ENCODE measurements at places on chromosomes 1 and 21. TPM values are rescaled to one million over a fixed set of nuclear protein-coding genes. Genes with fewer than 3 reads are reported as not detected.

CYYR1 gene
- total RNA-seq: not detected

GRCh38 chr1:231796141-231796540 is 169.6 kb downstream of the DISC1 start:
- no peaks in the 10 kb centered on the region for H3K27me3 ChIP-seq
- H3K4me1 ChIP-seq: no peaks in the 10 kb centered on the region
- H3K27ac ChIP-seq: no peak overlapping the region
- H3K36me3 ChIP-seq: peaks cover 14% of the 10 kb centered on the region
- no peak overlapping the region for H3K4me3 ChIP-seq

SPATA17 gene
- not detected for total RNA-seq

LHX4 gene
- not detected for total RNA-seq

DNA sequence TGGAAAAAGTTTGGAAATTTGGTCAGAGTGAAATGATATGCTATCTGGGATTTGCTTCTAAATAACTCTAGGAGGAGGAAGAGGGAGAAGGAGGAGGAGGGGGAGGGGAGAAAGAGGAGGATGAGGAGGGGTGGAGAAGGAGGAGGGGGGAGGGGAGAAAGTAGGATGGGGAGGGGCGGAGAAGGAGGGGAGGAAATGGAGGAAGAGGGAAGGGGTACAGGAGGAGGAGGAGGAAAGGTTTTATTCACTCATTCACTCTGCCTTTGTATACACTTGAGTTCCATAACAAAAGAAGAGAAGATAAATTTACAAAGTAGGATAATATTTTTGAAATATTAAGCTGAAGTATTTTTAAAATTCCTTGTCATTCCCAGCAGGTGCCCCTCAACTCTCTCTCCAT is 6.3 kb upstream of the VPS26C start:
- H3K4me1 ChIP-seq: peaks cover 4% of the 10 kb centered on the region
- H3K36me3 ChIP-seq: no peaks in the 10 kb centered on the region
- no peak overlapping the region for H3K27ac ChIP-seq
- DNase-seq: no peak

DNA sequence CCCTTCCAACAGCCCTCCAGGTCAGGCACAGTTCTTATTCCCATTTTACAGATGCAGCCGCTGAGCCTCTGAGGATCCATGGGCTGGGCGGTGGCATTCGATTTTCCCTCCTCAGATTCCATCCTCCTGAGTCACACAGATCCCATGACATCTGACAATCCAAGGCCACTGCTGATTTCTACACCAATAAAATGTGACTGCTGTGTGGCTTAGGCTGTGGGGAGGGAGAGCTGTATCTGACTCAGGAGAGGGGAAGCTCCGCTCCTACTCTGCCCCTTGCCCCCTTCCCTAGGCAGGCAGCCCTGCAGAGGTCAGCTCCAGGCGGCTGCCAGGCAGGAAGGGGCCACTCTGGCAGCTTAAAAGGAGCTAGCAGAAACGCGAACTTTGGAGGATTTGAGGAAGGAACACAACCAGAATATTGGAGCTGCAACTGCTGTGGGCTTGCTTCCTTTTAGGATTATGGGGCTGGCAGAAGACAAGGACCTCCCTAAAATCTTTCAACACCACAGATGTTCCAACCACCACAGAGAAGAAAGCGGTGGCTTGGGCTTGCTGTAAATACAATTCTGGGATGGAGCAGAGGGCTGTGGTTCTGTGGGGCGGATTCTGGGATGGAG is 50.0 kb downstream of the MRPL37 start:
- H3K27ac ChIP-seq: no peak overlapping the region
- no peak for DNase-seq
- peaks cover 4% of the 10 kb centered on the region for H3K36me3 ChIP-seq
- H3K4me3 ChIP-seq: no peak overlapping the region
- H3K27me3 ChIP-seq: no peaks in the 10 kb centered on the region
- no peaks in the 10 kb centered on the region for H3K4me1 ChIP-seq

DNA sequence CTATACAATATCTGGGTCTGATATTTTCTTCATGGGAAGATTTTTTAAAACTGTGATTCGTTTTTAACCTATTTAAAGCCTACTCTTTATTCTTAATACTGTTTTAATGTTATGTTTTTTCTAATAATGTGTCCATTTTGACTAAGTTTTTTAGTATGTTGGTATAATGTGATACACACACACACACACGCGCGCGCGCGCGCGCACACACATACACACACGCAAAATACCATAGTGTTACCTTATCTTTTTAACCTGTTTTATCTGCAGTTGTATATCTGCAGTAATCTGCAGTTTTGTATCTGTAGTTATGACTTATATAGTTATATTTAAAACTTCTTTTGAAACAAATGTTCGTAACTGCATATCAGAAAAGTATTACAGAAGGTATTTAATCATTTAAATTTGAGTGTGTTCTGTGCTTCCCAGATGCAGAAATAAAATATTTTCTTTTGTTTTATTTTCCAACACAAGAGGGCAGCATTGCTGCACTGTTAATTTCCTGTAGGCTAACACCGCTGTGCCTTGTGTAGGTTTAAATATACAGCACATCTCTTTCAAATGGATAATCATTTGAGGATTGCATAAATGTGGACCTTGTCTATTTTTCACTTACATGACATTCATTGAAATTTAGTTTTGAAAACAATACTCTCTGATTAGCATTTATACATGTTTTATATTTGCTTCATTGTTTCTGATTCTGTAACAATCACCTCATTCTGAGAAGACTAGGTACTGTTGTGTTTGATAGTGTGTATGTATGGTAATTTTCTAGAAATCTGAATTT is 166.1 kb downstream of the PDE4B start:
- no peaks in the 10 kb centered on the region for H3K4me1 ChIP-seq
- H3K27me3 ChIP-seq: no peaks in the 10 kb centered on the region
- no peak overlapping the region for H3K4me3 ChIP-seq
- no peaks in the 10 kb centered on the region for H3K36me3 ChIP-seq
- H3K27ac ChIP-seq: no peak overlapping the region

SCMH1 gene
- 23.7 TPM for total RNA-seq

SPATA21 gene
- not detected for total RNA-seq

DNA sequence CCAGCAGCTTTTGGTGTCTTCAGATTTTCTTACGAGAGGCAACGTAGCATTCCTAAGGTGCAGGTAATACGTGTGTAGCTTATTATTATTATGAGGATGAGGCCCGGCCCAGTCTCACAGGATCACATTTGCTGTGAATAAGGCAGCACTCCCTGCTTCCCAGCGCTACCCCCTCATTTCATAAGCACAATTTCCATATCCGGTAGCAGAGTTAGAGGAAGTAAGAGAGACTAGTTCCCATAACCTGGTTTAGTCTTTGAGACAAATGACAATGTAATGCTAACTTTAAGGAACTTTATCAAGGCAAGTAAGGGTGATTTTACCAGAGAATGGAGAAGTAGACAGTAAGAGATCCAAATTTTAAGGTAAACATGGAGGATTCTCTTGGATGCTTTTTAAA is 14.6 kb upstream of the LMO4 start:
- H3K27me3 ChIP-seq: peaks cover 7% of the 10 kb centered on the region
- H3K4me1 ChIP-seq: peaks cover 3% of the 10 kb centered on the region
- DNase-seq: no peak

PLA2G2C gene
- total RNA-seq: 0.58 TPM

GRCh38 chr1:55364216-55364615 is 149.1 kb upstream of the USP24 start:
- no peak overlapping the region for H3K27ac ChIP-seq
- peaks cover 16% of the 10 kb centered on the region for H3K4me1 ChIP-seq
- no peaks in the 10 kb centered on the region for H3K36me3 ChIP-seq
- no peaks in the 10 kb centered on the region for H3K27me3 ChIP-seq
- DNase-seq: no peak
- H3K4me3 ChIP-seq: no peak overlapping the region

GRCh38 chr21:45868086-45868485 is 113.5 kb upstream of the COL6A1 start:
- H3K27ac ChIP-seq: no peak overlapping the region
- DNase-seq: no peak
- no peak overlapping the region for H3K4me3 ChIP-seq
- no peaks in the 10 kb centered on the region for H3K4me1 ChIP-seq
- no peaks in the 10 kb centered on the region for H3K36me3 ChIP-seq

All from activated CD4-positive, alpha-beta T cell treated with anti-CD3 and anti-CD28 coated beads for 36 hours (primary cell).